B cell (primary cell): ENCODE measurements at places on chromosomes 3 and 15.

GRCh38 chr3:133928136-133928893, 32.6 kb upstream of the RAB6B start:
- peak; percentile 13 for DNase-seq

GRCh38 chr3:153855772-153856171, 265.4 kb upstream of the ARHGEF26 start:
- no peak for DNase-seq

DNA sequence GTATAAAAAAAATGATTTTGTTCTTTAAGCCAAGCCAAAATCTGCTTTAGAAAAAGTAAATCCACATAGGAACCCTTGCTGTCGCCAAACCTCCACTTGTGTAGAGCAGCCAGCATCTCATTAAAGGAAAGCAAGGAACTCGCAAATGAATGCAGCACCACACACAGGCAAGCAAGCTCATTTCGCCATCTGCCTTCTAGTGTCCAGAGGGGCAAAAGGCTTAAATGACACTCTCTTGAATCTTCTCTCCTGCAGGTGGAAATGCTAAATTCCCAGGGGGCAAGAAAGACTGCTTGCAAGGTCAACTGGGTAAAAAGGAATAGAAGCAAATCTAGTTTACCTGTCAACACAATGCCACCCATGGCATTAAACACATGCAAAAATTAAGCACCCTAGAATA, 2.4 kb downstream of the MB21D2 start:
- no peak for DNase-seq

DNA sequence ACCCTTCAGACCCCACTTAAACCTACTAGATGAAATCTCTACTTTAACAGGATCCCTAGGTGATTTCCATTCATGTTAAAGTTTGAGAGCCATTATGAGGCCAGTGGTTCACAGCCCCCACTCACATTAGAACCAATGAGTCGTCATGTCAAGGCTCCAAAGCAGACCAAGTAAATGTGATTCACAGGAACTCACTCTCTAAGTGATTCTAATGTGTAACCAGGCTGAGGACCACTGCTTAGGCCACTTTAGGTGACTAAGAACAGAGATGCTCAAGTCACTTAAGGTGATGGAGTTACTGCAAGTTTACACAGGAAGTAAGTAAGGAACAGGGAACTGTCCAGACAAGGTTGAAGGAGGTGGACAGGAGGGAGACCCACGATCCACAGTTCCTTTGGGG, 7.7 kb downstream of the GALNT15 start:
- no peak for DNase-seq

DNA sequence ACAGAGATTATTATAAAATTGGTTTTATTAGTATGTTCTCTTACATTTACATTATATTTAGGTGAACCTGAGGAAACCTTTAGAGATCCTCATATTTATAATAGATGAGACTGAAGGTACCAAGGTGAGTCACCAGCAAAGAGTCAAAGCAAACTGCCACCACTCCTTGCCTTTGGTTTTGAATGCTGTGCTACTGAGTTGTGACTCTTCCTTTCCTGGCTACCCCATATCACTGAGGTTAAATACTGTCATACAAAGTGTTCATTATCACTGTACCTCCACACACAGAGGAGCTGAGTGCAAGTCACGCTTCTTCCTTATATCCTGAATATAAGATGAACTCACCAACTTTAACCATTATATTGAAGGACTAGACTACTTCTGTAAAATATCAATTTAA, 168.2 kb downstream of the CBLB start:
- no peak for DNase-seq

- DNase-seq: no peak
Observed at GRCh38 chr15:66564136-66565041, 1.4 kb downstream of the LCTL start.

- DNase-seq: no peak
Observed at GRCh38 chr3:18864933-18865731, 283.2 kb upstream of the KCNH8 start.

DNA sequence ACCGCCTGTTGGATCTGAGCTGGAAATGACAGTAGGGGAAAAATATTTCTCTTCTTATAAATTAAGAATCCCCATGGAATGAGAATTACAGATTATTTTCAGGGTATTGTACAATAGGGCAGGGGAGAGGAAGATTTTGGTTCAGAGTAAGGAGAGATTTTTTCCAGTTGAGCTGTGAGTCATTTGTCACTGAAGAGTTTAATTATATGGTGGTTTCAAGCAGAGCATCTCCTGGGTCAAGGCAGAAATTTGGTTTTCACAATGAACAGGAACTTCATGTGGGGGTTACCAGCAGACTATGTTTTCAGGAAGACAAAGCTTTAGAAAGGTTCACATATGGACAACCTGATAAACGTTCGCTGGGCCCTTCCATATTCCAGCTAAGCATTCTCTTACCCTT, 182.8 kb upstream of the NR2E3 start:
- DNase-seq: no peak

DNA sequence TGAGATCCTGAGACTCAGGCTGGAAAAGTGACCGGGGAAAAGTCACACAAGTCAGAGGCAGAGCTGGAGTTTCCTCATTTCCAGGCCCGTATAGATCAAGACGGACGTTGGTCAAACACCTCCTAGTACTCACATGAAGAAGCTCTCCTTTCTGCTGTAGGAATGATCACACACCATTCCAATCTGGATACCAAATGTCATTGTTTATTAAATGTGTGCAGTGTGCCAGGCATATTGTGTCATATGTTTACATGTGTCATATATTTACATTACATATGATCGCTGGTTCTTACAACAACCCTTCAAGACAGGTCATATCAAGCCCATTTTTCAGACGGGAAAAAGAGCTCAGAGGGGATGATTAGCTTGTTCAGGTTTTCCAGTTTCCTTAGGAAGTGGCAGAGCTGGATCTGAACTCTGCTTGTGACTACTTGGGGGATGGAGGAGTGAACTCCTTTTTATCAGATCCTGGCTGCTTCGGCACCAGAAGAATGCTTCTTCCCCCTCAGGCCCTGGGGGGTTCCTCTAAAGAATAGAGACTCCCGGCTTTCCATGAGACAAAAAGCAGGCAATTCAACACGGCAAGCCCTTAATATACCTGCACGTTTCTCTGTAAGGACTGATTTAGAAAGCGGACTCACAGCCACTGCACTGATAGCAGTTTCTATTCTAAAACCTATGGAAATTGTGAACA, 41.9 kb downstream of the FAM43A start:
- no peak for DNase-seq

- DNase-seq: no peak
Observed at GRCh38 chr3:55584716-55585368, 97.7 kb upstream of the WNT5A start.

DNA sequence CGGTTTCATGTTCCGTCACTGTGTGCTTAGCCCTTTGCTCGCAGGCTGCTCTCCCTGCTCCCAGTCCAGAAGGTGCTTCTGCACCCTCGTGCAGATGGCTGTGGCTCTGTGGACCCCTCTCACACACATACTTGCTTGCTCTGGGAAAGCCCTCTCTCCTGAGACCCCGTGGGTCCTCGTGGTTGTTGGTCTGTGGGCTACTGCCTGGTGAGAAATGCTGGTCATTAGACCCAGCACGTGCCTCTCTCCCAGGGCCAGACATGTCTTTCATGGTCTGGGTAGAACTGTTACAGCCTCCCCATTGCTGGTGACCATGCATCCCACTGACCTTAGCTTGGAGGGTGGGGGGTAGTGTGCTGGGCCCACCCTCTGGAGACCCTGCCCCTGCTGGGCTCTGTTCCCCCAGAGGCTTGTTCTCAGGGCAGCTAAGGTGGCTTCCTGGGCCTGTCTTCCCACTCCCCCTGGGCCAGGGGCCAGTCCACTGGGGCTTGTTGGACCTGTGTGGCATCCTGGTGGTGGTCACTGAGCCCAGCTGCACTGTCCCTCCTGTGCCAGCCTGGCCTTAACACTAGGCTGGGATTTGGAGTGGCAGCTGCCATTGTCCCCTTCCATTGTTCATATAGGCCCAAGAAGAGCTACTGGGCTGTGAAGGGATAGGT, 10.6 kb downstream of the C15orf39 start:
- no peak for DNase-seq

DNA sequence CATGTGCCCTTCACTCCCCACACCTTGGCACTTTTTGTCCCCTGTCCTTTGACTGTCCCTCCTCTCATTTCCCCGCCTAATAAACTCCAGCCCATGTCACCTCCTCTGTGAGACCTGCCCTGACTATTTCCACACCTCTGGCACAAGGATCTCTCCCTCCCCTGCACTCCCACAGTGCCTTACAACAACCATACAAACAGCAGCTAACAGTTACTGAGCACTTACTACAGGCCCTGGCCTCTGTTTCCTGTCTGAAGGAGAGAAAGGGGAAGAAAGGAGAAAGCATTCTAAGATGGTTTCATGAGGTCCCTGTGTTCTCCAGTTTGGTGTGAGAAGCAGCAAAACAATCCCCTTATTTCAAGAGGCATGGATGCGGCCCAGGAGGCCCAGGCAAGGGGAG, 20.0 kb upstream of the TRH start:
- DNase-seq: no peak

DNA sequence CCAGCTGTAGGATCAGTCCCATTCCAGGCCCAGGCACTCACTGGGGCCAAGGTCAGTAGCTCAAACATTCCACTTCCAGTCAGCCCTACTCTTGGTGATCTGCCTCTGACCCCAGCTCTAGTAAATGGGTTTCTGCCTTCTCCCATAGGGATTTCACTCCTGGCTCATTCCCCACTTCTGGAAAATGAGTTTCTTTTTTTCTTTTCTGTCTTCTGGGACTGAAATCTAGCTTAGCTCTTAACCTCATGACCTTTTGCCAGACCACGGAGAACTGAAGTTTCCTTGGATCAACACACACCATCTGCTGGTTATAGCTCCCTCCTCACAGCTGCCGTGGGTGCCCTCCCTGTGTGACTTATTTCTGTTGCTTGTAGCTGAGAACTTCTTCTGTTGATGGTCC, 21.3 kb downstream of the MME start:
- no peak for DNase-seq

DNA sequence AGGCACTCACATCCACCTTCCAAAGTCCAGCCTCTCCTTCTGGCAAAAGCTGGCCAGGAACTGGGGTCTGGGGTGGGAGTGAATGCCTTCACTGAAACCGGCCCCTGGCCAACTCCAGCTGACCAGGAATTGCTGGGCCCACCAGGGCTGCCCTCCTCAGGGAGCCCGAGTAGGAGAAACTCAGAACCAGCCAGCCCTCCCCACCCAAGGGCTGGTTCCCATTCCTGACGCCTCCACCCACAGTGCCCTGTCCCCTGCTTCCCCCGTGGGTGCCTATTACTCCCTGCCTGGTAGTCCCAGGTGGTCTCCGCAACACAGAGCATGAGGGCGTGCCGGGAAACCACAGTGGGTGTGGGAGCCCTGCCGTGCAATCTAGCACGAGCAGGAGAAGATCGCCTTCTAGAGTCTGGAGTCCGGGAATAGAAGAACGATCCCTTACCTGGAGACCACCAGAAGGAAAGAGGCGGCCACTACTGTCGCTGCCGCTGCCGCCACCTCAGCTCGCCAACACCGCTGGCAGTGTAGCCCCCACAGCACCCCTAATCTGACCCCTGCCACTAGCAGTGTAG, 178.8 kb downstream of the POTEB3 start:
- DNase-seq: peak; percentile 7

DNA sequence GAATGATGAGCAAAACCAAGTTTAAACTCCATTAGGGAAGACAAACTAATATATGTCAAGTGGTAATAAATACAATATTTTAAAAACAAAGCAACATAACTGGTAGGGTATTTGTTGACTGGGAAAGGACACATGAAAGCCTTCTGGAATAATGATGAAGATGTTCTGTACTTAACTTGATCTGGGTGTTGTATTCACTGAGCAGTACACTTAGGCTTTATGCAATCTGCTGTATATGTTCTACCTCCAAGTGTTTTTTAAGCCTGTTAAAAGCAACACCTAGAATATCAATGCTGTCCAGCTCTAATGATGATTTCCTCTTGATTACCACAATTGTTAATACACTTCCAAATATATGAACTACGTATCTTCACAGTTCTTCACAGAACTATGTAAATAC, 46.6 kb downstream of the GSK3B start:
- DNase-seq: no peak

GRCh38 chr15:31366169-31366734, 39.6 kb downstream of the KLF13 start:
- no peak for DNase-seq

DNA sequence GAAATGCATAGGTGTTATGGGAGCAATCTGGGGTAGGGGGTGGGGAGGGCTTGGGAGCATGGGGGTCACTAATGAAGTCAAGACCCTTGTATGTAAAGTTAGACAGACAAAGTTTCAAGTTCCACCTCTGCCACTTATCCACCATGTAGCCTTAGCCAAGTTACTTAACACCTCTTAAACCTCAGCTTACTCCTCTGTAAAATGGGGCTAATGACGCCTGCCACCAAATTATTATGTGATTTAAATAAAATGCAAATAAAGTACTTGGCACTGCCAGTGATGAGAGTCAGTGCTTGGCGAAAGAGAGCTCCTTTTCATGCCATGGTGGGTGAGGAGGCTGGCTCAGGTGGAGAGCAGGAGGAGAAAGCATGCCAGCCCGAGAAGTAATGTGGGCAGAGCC, 18.6 kb upstream of the TLE3 start:
- no peak for DNase-seq

DNA sequence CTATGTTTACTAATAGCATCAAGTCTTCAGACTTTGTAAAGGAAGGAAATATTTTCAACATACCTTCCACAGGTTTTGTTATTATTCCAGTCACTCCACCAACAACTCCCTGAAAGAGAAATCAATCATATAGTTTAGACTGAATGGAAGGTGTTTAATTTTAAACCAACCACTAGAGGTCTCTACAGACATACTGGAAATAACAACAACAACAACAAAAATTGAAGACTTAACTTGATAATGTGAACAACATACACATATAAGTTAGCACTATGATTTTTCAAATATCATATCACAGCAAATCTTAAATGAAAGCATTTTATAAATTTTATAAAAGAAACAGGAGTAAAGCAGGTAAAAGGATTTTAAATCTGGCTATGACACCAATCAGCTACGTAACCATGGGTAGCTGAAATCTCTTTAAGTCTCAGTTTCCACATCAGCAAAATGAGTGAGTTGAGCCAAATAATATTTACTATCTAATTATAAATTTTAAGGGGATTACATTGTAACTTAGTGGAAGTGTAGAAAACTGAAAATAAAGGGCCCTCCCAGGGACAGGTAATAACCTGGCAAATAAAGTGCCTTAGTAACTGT, 188.2 kb downstream of the VPS13C start:
- DNase-seq: peak; percentile 15
